ENCODE measurements at places on chromosomes 3 and 15.
A peak's percentile ranks its signal among the peaks of the same experiment; 100 is the strongest.

DNA sequence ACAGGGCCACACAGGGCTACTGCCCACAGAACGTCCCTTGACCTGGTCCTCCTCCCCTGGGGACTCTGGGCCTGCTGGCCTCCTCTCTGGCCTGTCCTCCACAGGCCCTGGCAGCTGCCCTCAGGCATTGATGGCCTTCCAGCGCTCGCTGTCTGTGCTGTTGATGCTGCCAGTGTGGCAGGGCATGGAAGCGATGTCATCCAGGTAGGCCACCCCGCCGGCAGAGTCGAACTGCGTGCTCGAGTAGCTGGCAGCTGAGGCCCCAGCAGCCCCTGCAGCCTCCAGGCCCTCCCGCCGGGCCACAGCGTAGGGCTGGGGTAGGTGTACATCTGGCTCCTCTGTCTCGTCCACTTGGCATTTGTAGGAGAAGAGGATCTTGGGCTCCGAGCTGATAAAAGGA lies 17.1 kb downstream of the TPRA1 start:
- peaks cover 28% of the 10 kb centered on the region for H3K36me3 ChIP-seq
- H3K4me3 ChIP-seq = no peak overlapping the region
- H3K27me3 ChIP-seq = no peaks in the 10 kb centered on the region
- no peak for DNase-seq

DNA sequence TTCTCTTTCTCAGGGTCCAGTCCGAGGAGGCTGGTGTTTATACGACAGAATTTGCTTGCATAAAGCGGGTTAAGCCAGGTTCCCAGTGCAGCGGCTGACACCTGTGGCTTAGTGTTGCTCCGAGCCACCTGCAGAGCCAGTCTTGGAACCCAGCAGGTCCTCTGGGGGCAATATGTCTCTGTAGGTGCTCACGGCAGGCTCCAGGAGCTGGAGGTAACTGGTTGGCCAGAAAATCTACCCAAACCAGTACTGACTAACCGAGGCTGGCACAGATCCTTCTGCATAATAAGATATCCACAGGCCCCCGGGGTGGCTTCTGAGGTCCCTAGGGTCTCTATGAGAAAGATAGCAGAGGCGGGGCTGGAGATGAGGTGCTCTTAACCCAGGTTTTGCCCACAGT lies 3.2 kb downstream of the MGLL start:
- no peaks in the 10 kb centered on the region for H3K27me3 ChIP-seq
- peaks cover 62% of the 10 kb centered on the region for H3K4me1 ChIP-seq
- no peak overlapping the region for H3K4me3 ChIP-seq
- H3K36me3 ChIP-seq = peaks cover 12% of the 10 kb centered on the region
- H3K27ac ChIP-seq = peak overlapping the region; percentile 87
- DNase-seq = no peak

GRCh38 chr15:92924216-92924615 lies 24.1 kb downstream of the CHD2 start:
- no peaks in the 10 kb centered on the region for H3K27me3 ChIP-seq
- DNase-seq = no peak
- H3K4me3 ChIP-seq = no peak overlapping the region
- H3K4me1 ChIP-seq = peaks cover 64% of the 10 kb centered on the region

DNA sequence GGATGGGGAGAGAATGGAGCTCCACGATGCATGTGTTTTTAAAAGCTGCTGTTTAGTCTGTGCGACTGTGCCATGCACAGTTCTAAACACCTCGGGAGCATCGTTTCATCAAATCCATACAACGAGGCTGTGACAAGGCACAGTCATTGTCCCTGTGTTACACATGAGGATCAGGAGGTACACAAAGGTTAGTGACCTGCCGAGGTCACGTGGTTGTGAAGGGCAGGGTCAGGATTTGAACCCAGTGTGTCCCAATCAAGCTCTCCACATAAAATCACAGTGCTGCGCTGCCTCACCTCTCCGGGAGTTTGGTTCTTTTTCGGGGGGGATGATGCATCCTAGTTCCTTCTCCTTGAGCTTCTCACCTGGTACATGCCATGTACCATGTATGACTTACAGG lies 18.7 kb upstream of the KIF23 start:
- H3K4me1 ChIP-seq = peaks cover 10% of the 10 kb centered on the region
- H3K4me3 ChIP-seq = no peak overlapping the region
- peaks cover 8% of the 10 kb centered on the region for H3K36me3 ChIP-seq

GRCh38 chr15:80777137-80777536 lies 2.0 kb upstream of the CEMIP start:
- no peak for DNase-seq
- peaks cover 35% of the 10 kb centered on the region for H3K4me1 ChIP-seq
- peak overlapping the region; percentile 49 for H3K27ac ChIP-seq
- H3K36me3 ChIP-seq = no peaks in the 10 kb centered on the region
- no peak overlapping the region for H3K4me3 ChIP-seq

DNA sequence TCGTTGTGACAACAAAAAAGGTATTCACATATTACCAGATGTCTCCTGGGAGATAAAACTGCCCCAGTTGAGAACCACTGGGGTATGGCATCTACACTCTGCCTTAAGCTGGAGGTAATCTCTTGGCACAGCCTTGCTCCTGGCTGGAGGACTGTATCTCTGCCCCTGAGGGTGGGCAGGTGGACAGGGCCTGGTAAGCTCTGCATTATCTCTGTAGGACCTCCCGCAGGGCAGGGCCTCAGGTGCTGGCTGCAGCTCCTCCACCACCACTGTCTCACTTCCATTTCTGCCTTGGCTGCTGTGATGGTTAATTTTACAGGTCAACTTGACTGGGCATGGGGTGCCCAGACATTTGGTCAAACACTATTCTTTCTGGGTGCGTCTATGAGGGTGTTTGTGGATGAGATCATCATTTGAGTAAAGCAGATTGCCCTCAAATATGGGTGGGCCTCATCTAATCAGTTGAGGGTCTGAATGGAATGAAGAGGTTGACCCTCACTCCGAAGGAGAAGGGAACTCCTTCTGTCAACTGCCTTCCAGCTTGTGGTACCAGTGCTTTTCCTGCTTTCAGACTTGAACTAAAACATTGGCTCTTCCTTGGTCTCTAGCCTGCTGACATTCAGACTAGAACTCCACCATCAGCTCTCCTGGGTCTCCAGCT lies 9.8 kb upstream of the RHCG start:
- no peak for DNase-seq
- H3K4me1 ChIP-seq = no peaks in the 10 kb centered on the region
- H3K27ac ChIP-seq = no peak overlapping the region
- H3K36me3 ChIP-seq = no peaks in the 10 kb centered on the region
- no peak overlapping the region for H3K4me3 ChIP-seq

GRCh38 chr3:175469124-175469523 lies 610.0 kb downstream of the NAALADL2 start:
- H3K27me3 ChIP-seq = no peaks in the 10 kb centered on the region
- H3K27ac ChIP-seq = no peak overlapping the region
- no peaks in the 10 kb centered on the region for H3K4me1 ChIP-seq
- DNase-seq = no peak
- H3K36me3 ChIP-seq = no peaks in the 10 kb centered on the region
- no peak overlapping the region for H3K4me3 ChIP-seq

DNA sequence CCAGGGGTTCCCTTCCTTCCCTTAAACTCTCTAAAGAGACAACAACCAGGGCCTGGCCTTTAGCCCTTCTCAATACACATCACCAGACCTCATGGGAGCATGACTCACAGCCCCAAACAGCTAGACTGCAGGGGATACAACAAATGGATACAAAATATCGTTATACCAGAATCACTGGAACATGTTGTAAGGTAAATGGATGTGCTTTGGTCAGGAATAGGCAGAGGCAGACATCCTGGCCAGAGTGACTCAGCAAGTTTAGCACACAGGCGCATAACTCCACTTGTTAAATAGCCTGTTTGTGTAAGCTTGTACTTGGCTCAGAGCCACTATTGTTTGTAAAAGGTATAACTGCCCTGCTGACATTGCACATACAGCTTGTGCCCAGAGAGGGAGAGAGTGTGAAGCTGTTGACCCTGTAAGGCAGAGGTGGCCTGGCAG lies 18.3 kb downstream of the TMED3 start:
- H3K27ac ChIP-seq = no peak overlapping the region
- H3K36me3 ChIP-seq = no peaks in the 10 kb centered on the region
- no peaks in the 10 kb centered on the region for H3K27me3 ChIP-seq
- no peak for DNase-seq
- H3K4me3 ChIP-seq = no peak overlapping the region

- no peak for DNase-seq
- H3K36me3 ChIP-seq = no peaks in the 10 kb centered on the region
- no peaks in the 10 kb centered on the region for H3K27me3 ChIP-seq
- no peak overlapping the region for H3K4me3 ChIP-seq
These were observed 39.5 kb downstream of the CADPS start for GRCh38 chr3:62835554-62836236.

- no peak overlapping the region for H3K27ac ChIP-seq
- peaks cover 17% of the 10 kb centered on the region for H3K4me1 ChIP-seq
- H3K4me3 ChIP-seq = no peak overlapping the region
- DNase-seq = peak; percentile 78
- no peaks in the 10 kb centered on the region for H3K36me3 ChIP-seq
These were observed 65.8 kb downstream of the MB21D2 start for GRCh38 chr3:192851821-192852372.

DNA sequence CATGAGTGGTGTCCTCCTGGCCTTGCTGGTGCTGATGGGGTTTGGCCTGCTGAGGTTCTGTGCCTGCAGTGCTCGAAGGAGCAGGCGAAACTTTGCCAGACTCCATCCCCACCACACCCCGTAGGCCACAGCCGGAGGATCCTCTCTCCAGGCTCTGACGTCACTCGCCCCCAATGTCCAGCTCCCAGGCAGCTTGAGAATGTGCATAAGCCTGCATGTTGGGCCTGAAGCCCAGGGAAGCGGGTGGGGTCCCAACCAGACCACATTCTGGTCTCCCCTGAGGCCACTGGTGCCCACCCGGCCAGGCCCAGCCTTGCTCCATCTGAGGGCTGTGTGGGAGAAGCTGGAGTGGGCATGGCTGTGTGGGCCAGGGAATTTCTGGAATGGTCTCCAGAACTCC lies 109.8 kb downstream of the ASB7 start:
- peaks cover 17% of the 10 kb centered on the region for H3K4me1 ChIP-seq
- no peaks in the 10 kb centered on the region for H3K27me3 ChIP-seq

DNA sequence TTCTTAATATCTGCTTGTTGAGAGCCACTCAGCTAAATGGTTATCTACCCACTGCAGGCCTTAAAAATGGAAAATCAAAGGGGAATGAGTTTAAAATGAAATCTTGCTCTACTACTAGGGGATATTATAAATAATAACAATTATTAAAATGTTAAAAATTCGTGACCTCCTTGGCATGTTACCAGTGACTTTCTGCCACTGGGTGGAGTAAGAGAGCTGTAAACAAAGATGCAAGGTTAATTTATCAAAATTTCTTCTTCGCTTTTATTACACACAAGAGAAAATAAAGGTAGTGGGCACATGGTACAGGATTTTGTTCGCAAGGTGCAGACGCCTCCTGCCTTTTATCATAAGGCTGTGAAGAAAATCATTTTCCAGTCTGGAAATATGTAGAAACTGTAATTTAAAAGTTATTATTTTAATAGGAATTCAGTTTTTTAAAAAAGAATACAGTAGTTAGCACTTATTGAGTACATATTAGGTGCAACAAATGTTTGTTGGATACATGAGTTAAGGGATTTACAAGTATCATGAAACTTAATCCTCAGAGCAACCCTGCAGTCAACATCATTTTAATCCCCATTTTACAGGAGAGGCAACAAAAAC lies 272.6 kb downstream of the SUCLG2 start:
- no peaks in the 10 kb centered on the region for H3K4me1 ChIP-seq
- no peak overlapping the region for H3K27ac ChIP-seq
- no peaks in the 10 kb centered on the region for H3K36me3 ChIP-seq
- DNase-seq = no peak
- H3K4me3 ChIP-seq = no peak overlapping the region
- H3K27me3 ChIP-seq = no peaks in the 10 kb centered on the region

GRCh38 chr3:126025116-126025729 lies 56.2 kb downstream of the ROPN1B start:
- no peak overlapping the region for H3K4me3 ChIP-seq
- H3K27ac ChIP-seq = no peak overlapping the region
- no peaks in the 10 kb centered on the region for H3K27me3 ChIP-seq
- peaks cover 4% of the 10 kb centered on the region for H3K36me3 ChIP-seq
- DNase-seq = peak; percentile 38

DNA sequence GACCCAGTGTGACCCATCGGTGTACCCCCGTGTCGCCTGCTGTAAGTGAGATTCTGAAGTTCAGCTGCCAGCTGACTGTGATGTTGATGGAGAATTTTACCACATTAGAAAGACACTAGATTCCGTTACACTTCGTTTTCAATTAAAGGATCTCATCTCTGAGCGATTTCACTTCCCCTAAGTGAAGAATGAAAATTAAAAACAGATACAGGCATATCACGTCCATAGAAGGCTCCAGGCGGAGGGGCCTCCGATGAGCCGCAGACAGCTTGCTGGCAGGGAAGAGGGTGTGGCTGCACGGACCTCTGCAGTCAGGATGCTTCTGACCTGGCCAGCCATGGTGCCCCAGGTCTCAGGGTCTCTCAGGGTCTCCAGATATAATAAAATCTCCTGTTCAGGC lies 6.6 kb upstream of the CPN2 start:
- H3K27me3 ChIP-seq = no peaks in the 10 kb centered on the region
- no peak overlapping the region for H3K4me3 ChIP-seq
- no peak overlapping the region for H3K27ac ChIP-seq
- H3K4me1 ChIP-seq = no peaks in the 10 kb centered on the region

Data from upper lobe of right lung (tissue), 1 donor.